Anterior cingulate cortex (tissue), 58 donors: ENCODE measurements at places on chromosomes 11 and 22.

DNA sequence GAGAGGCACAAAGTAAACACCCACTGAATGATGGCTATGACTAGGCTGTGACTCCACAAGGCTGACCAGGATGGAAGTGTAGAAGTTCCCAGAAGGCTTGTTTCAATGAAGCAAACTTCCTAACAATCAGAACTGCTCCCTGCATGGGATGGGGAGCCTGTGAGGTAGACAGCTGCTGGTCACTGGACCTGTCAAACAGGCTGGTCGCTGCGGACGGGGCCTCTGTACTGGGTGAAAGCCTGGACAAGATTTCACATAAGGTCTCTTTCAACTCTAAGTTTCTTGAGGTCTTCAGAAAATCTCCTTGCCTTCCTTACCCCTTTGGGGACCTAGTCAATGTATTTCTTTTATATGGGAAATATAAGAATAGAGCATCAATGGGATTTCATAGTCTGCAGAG is 438.2 kb downstream of the BUD13 start:
- DNase-seq = no peak

- no peak for DNase-seq
Measured at GRCh38 chr11:47003180-47003877, 66.8 kb downstream of the CSTPP1 start.

GRCh38 chr11:77026743-77027142 is 7.5 kb upstream of the B3GNT6 start:
- DNase-seq = no peak

DNA sequence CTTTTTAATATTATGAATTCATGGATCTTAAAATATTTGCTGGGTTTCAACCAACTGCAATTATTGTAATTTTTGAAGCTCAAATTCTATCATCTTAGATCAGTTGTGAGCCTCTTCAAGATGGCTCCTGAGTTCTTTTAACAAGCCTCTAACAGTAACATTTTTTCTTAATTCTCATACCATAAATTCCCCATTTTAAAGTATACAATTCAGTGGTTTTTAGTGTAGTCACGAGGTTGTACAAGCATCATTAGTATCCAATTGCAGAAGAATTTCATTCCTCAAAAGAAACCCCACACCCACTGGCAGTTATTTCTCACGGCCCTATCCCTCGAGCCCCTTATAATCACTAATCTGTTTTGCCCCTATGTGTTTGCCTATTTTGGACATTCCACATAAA is 270.8 kb downstream of the SBF2 start:
- DNase-seq = no peak
